ENCODE measurements at places on chromosomes 7 and 10. TPM values are rescaled to one million over a fixed set of nuclear protein-coding genes. Genes with fewer than 3 reads are reported as not detected.

- no peaks in the 10 kb centered on the region for H3K27me3 ChIP-seq
- peaks cover 4% of the 10 kb centered on the region for H3K4me1 ChIP-seq
- H3K36me3 ChIP-seq = no peaks in the 10 kb centered on the region
- peak; percentile 30 for DNase-seq
- H3K27ac ChIP-seq = no peak overlapping the region
- H3K4me3 ChIP-seq = no peak overlapping the region
Observed at GRCh38 chr10:112360308-112361270, 13.3 kb upstream of the ACSL5 start.

DNA sequence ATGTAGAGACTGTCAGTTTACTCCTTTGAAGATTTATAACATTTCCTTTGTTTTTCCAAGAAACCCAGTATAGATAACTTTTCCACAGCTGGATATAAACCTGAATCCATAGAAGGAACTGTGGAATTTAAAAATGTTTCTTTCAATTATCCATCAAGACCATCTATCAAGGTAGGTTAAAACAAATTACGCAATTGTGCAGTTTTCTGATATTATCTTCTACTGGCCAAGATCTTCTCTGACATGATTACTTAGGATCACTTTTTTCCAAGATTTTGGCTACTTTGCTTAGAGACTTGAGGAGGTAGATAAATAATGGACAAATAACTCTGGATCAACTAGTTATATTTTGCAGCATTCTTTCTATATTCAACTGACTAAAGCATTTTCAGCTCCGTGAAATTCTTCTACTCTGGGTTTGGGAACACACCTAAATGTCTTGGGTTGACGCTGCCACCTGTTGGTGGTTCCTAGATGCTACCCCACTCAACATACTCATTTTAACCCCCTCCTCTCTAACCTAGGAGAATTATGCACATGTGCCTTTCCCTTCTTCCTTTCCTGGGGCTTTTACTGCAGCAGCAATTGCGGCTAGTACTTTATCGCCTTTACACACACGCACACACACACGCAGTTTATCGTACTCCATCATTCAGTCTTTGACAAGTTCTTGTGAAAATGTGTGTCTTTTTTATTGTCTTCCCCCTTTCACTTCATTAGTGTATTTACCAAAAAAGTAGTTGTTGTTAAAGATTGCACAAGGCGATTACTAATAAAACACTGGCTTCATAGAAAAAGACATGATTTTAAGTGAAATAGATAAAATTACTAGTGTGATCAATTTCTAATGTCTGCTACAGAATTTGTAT lies 32.7 kb downstream of the ABCB5 start:
- H3K4me1 ChIP-seq = no peaks in the 10 kb centered on the region
- H3K4me3 ChIP-seq = no peak overlapping the region
- DNase-seq = peak; percentile 8
- no peaks in the 10 kb centered on the region for H3K27me3 ChIP-seq
- no peaks in the 10 kb centered on the region for H3K36me3 ChIP-seq

- no peak overlapping the region for H3K27ac ChIP-seq
Observed at GRCh38 chr7:101985903-101986734, 168.7 kb downstream of the CUX1 start.

DNA sequence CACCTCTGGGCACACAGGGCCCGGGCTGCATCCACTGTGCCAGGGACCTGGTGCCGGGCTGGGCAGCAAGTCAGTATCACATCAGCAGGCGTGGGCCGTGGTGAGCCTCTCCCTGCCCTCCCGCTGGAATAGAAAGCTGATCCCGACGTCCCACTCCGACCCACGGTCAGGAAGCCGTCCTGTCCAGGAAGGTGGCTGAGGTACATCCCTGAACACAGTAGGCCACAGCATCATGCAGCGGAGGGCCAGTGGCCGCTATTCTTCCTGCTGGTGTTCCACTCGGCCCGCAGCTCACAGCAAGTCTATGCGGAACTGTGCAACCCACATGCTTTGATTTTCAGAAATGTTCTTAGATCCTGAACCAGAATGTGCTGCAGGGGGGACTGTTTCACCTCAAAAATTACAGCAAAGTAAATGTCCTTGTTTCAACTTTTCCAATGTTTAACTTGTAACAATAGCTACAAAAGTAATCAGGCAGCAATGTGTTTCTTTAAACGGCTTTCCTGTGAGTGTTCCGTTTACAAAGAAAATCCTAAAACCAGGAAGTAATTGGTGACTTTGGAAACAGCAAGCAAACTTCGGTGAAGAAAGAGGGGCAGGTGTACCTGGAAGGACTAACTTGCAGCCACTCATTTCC lies 676 bp upstream of the GPR146 start:
- no peak for DNase-seq
- no peak overlapping the region for H3K27ac ChIP-seq
- peak overlapping the region; percentile 42 for H3K4me3 ChIP-seq

DNA sequence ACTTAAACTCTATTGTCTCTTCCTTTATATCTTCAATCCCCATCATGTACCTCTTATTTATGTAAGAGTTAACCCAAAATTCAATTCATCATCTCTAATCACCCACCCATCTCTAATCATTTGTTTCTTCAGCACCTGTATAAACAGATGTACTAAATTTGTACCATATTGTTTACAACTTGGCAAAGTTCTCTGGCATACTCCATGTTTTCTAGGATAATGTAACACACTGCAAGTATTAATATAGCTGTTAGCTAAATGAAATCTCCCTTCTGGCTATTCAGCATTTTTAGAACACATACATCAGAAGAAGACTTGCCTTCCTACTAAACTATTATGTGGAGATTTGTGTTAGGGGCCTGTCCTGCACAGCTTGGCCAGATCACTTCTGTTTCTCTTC lies 33.1 kb downstream of the MALSU1 start:
- no peak for DNase-seq
- H3K27ac ChIP-seq = peak overlapping the region; percentile 86
- no peak overlapping the region for H3K4me3 ChIP-seq
- H3K4me1 ChIP-seq = peaks cover 33% of the 10 kb centered on the region

DNA sequence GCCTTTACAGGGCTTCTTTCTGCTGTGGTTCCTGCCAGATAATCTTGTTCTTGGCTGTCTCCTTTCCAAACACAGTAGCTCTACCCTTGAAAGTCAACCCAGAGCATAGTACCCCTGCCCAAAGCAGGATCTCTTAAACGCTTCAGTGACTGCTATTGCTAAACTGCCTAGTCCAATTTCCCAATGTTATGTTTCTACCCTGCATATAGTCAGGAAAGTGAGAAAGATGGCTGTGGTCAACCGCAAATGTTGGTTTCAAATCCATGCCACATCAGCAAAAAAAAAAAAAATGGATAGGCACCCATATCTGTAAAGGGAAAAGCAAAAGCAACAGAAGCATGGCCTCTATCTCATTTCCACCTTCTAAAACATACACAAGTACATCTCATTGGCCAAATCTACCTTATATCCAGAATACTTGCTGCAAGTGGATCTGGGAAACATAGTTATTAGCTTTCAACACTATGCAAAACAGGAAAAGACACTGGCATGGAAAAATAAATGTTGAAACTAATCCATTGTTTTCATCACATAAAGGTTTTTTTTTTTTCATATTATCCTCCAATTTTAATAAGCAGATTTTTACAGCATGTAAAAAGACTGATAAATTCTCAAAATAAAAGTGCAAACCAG lies 59.8 kb downstream of the DNAJC1 start:
- no peak overlapping the region for H3K27ac ChIP-seq
- no peak for DNase-seq
- H3K27me3 ChIP-seq = no peaks in the 10 kb centered on the region
- no peak overlapping the region for H3K4me3 ChIP-seq
- no peaks in the 10 kb centered on the region for H3K4me1 ChIP-seq
- no peaks in the 10 kb centered on the region for H3K36me3 ChIP-seq

- no peaks in the 10 kb centered on the region for H3K4me1 ChIP-seq
- peaks cover 45% of the 10 kb centered on the region for H3K36me3 ChIP-seq
- H3K27me3 ChIP-seq = no peaks in the 10 kb centered on the region
- no peak overlapping the region for H3K27ac ChIP-seq
- DNase-seq = no peak
Observed at GRCh38 chr7:99027841-99028240, 116.1 kb downstream of the SMURF1 start.

DNA sequence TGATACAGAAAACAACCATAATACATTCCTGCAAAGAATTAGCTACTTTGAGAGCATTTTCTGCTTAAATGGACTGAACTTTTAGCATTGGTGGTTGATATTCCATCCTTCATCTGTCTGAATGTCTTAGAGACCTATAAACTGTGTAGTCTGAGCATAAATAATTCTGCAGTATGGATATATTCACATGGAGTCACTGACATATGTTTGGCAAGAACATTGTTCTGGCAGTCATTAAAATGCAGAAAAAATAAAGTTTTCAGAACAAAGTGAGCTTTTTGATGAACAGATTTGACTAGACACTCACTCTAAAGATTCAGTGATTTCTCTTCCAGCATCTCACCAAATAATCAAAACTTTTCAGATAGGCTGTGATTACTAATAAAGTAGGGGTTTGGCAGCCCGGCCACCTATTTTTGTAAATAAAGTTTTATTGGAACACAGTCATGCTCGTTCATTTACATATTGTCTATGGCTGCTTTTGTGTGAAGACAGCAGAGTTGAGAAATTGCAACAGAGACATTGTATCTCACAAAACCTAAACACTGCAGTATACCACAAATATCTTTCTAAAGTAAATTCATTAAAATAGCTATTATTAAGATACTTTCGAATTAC lies 44.1 kb upstream of the RAPGEF5 start:
- DNase-seq = peak; percentile 22
- H3K4me3 ChIP-seq = no peak overlapping the region
- H3K27me3 ChIP-seq = no peaks in the 10 kb centered on the region
- no peak overlapping the region for H3K27ac ChIP-seq
- no peaks in the 10 kb centered on the region for H3K36me3 ChIP-seq

DNA sequence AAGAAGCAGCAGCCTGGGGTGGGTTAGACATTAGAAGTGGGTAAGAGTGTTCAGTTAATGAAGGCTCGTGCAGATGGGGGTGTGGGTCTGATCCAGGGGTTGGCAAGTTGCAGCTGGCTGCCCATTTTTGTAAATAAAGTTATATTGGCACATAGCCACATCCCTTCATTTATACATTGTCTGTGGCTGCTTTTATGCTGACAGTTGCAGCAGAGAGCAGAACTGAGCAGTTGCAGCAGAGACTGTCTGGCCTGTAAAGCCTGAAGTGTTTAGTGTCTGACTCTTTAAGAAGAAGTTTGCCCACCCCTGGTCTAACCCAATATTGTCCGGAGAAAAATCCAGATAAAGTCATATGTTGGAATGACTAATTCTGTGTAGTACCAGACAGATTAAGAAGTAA lies 38.1 kb downstream of the GLRX3 start:
- no peak overlapping the region for H3K27ac ChIP-seq
- no peak overlapping the region for H3K4me3 ChIP-seq
- DNase-seq = no peak
- H3K4me1 ChIP-seq = no peaks in the 10 kb centered on the region

GRCh38 chr10:13614530-13615332 lies 28.0 kb downstream of the PRPF18 start:
- peak overlapping the region; percentile 39 for H3K27ac ChIP-seq
- peak; percentile 88 for DNase-seq
- H3K27me3 ChIP-seq = no peaks in the 10 kb centered on the region

DNA sequence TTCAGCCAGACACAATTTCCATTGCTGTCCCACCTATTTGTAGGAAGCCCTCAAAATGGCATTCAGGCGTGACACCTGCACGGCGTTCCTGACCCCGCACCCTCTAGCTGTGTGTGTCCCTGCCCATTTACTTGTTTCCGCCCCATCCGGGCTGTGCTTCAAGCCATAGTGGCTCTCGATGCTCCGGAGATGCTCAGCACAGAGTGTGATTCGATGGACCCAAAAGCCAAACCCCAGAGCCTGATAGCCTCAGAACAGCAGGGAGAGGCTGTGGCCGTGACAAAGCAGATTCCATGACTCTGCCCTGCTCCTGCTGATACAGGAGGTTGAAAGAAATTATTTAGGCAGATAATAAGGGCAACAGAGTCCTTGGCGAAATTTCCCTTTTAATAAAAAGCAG lies 13.4 kb downstream of the BUD31 start:
- H3K27ac ChIP-seq = no peak overlapping the region
- H3K27me3 ChIP-seq = no peaks in the 10 kb centered on the region
- peaks cover 35% of the 10 kb centered on the region for H3K36me3 ChIP-seq
- DNase-seq = no peak

DNA sequence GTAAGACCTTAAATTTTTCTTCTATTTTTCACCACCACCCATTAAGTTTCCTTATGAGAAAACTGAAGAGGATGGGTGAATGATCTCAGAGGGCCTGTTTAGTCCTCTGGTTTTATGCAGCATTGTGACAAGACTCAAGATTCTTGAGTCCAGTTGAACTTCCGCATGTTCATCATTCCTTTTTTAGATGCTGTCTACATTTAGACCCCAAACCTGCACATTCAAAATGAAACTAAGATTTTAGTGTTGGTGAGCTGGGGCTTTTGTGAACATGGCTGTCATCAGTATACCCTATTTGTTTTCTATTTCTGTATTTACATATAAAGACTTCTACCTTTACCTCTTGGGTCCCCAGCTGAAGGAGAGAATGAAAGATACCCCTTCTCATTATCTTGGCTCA lies 31.1 kb downstream of the NET1 start:
- DNase-seq = no peak
- H3K4me1 ChIP-seq = peaks cover 3% of the 10 kb centered on the region
- no peaks in the 10 kb centered on the region for H3K27me3 ChIP-seq
- H3K36me3 ChIP-seq = no peaks in the 10 kb centered on the region
- H3K27ac ChIP-seq = no peak overlapping the region

- no peak overlapping the region for H3K27ac ChIP-seq
- no peak for DNase-seq
- H3K4me1 ChIP-seq = no peaks in the 10 kb centered on the region
- no peak overlapping the region for H3K4me3 ChIP-seq
- H3K36me3 ChIP-seq = no peaks in the 10 kb centered on the region
- no peaks in the 10 kb centered on the region for H3K27me3 ChIP-seq
Observed at GRCh38 chr10:132101529-132101928, 35.8 kb downstream of the JAKMIP3 start.

- peaks cover 70% of the 10 kb centered on the region for H3K27me3 ChIP-seq
- peak; percentile 2 for DNase-seq
- H3K36me3 ChIP-seq = no peaks in the 10 kb centered on the region
- H3K4me1 ChIP-seq = peaks cover 11% of the 10 kb centered on the region
Observed at GRCh38 chr10:22473459-22473858, 128.2 kb downstream of the SPAG6 start.

GRCh38 chr7:110311556-110311955 lies 779.4 kb upstream of the LRRN3 start:
- DNase-seq = no peak
- no peak overlapping the region for H3K27ac ChIP-seq
- H3K4me3 ChIP-seq = no peak overlapping the region
- H3K27me3 ChIP-seq = no peaks in the 10 kb centered on the region
- no peaks in the 10 kb centered on the region for H3K4me1 ChIP-seq
- no peaks in the 10 kb centered on the region for H3K36me3 ChIP-seq

The TPST1 gene
- 40.2 TPM for total RNA-seq

The CHAT gene
- 1.00 TPM for total RNA-seq

The CPA4 gene
- total RNA-seq = 111 TPM

The NUDT13 gene
- total RNA-seq = 2.2 TPM

The GLI3 gene
- total RNA-seq = 22.1 TPM

The CNTNAP2 gene
- 14.0 TPM for total RNA-seq

The LIPJ gene
- not detected for total RNA-seq

The ARHGAP22 gene
- 6.2 TPM for total RNA-seq

The GCK gene
- 0.24 TPM for total RNA-seq

Data from astrocyte (in vitro differentiated cells and primary cell).